ENCODE measurements at places on chromosomes 1 and 21. TPM values are rescaled to one million over a fixed set of nuclear protein-coding genes. Genes with fewer than 3 reads are reported as not detected.

KHDRBS1 gene
- 34.5 TPM for total RNA-seq

CLCA4 gene
- total RNA-seq, result not detected

SMPDL3B gene
- 0.81 TPM for total RNA-seq

C1QTNF12 gene
- 4.0 TPM for total RNA-seq

OR6K3 gene
- total RNA-seq, result not detected

HPDL gene
- not detected for total RNA-seq

CRP gene
- total RNA-seq, result 420 TPM

CELA2A gene
- total RNA-seq, result not detected

CACNA1S gene
- total RNA-seq, result 0.12 TPM

TCHHL1 gene
- total RNA-seq, result not detected

DNA sequence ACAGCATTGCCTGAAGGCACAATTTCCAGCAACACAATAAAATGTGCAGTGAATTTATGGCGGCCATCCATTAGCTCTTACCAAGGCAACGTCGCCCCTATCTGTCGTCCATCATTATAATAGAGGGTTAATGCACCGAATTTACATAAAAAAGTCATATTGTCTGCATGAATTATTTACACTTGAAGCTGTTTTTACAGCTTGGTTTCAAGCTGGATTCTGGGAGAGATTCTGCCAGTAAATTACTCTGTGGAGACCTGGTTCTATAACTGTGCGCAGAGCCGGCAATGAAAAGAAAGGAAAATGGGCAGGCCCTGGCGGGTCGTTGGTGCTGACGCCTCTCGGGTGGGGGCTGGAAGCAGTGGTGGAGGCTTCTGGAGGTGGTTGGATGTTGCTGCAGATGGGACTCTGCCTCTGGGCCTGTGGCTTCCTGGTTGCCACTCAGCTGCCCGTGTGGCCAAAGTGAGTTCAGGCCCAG, 48.9 kb upstream of the POU3F1 start:
- no peak for DNase-seq

- DNase-seq, result no peak
Measured at GRCh38 chr1:115893545-115893944, 52.6 kb upstream of the NHLH2 start.

GRCh38 chr1:12376236-12377045, 146.6 kb downstream of the VPS13D start:
- no peak for DNase-seq

DNA sequence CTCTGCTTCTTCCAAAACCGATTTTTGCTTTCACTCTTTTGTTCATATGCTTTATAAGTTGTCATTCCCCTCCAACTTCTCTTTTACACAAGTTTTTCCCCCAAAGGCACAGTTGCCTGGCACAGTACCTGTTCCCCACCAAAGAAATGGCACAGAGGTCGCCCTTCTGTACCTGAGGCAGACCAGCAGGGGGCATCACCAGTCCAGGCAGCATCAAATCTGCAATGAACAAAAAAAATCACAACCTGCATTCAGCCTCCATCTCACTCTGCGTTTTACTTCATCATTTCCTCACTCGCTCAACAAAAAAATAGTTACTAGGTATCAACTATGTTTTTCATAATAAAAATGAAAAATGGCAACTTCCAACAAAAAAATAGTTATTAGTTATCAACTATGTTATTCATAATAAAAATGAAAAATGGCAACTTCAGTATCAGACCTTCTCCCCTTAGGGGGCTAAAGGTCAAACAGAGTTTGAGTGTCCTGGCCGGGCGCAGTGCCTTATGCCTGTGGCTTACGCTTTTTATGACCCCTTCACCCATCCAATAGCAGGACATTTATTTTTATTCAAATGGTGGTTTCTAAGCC, 4.1 kb downstream of the EIF2D start:
- no peak for DNase-seq

GRCh38 chr1:193283016-193283415, 96.6 kb upstream of the B3GALT2 start:
- DNase-seq, result no peak

- DNase-seq, result no peak
Measured at GRCh38 chr1:119323216-119323982, 45.2 kb upstream of the HAO2 start.

- DNase-seq, result no peak
Measured at GRCh38 chr1:169099561-169099960, 6.9 kb upstream of the ATP1B1 start.

GRCh38 chr1:208641579-208642280, 397.5 kb upstream of the PLXNA2 start:
- DNase-seq, result no peak

- no peak for DNase-seq
Measured at GRCh38 chr1:27787895-27788294, 14.9 kb downstream of the STX12 start.

DNA sequence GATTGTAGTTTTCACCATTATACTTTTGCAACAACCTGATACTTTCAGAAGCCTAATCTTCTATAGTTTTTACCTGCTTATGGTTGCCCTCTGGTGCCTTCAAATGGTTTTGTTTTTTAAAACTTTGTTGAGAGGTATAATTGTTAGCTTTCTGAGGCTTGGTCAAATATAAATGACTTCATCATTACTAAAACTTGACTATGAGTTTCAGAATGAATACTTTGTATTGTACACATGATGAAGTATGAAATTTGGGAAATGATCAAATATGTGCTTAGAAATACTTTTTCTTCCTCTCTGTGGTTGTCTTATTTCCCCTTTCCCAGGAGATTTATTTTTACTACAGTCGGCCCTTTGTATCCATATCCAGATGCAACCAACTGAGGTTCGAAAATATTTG, 151.8 kb upstream of the B3GALT2 start:
- DNase-seq, result no peak

- no peak for DNase-seq
Measured at GRCh38 chr1:172602706-172603105, 56.2 kb upstream of the FASLG start.

DNA sequence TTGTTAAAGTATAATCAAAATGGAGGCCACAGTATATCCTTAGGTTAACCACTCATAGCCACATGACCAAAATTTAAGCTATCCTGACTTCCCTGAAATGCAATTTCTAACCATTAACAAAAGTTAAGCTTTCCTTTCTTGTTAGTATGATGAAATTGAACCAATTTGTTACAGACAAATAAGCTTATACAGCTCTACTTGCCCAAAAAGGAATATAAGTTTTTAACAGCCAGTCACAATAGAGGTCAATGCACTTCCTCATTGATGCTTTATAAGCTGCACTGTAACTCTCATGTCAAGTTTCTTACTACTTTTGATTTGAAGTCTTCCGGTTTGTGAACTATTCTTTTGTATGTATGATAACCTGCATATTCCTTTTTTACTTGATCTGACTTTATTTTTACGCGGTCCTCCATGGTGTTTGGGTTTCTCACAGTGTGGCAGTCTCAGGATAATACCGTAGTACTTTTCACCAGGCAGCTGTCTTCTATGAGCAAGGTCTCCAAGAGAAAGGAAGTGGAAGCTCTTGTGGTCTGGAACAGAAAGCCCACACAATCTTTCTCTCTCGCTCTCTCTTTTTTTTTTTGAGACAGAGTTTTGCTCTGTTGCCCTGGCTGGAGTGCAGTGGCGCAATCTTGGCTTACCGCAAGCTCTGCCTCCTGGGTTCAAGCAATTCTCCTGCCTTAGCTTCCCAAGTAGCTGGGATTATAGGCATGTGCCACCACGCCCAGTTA, 331.6 kb downstream of the SRGAP2C start:
- DNase-seq, result peak; percentile 56

DNA sequence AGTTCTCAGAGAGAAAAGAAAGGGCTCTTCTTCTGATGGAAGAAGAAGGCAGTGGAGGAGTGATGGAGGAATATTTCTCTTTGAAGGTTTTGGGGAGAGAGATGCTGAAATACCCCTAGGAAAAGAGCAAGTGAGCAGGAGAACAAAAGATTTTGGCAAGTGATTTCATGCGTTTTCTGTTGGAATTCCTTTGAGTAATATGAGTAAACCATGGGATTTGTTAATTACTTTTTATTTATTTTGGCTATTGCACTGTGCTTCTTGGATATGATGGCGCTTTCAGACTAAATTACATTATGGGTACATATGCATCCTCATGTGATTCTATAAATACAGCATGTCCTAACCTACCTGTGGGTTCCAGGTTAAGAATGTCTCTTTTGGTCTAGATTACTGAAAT, 210.1 kb upstream of the PTGFR start:
- DNase-seq, result no peak

DNA sequence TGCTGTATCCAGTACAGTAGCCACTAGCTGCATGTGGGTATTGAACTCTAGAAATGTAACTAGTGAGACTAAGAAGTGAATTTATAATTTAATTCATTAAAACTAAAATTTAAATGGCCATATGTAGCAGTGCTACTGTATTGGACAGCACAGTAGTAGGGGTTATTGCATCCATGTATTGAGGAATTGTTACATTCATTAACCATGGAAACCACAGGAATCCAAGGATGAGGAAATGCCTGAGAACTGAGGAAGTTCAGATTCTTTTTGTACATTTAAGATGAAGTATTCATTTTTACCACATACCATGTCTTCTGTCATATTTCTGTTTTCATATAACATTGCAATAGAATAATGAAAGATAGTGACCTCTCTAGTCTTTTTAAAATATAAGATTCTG, 2.6 kb downstream of the MTF2 start:
- DNase-seq, result no peak

GRCh38 chr1:232377494-232377770, 252.5 kb downstream of the SIPA1L2 start:
- DNase-seq, result no peak

- DNase-seq, result peak; percentile 60
Measured at GRCh38 chr1:62687421-62687902, 724 bp downstream of the DOCK7 start.

DNA sequence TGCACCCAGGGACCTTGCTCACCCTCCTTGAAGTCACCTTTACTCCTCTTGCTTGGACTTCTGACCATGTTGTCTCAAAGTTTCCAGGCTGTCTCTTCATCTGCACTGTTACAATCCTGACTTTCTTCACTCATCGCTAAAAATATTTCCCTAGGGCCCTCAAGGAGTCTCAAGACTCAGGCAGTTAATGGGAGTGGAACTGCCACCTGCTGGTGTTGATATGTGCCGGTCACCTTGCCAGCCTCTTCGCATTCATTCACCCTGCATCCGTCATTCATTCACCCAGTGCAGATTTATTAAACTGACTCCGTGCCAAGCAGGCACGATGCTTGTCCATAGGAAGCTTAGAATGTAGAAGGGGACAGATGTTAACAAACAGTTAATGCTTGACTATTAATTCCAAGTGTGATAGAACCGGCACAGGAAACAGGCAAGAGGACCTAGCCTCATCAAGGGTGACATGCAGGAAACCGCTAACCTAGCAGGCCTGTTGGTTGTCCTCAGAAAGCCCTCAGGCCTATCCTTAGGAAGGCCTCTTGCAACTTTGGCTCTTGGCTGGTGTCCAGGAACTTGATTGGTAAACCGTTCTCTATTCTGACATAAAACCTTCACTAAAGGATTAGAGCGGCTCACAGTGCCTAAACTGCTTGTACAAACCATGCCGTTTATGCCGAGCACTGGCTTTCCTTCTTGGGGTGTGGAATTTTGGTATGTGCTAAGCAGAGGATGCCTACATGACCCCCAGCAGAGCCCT, 342.2 kb downstream of the CAMTA1 start:
- DNase-seq, result no peak

DNA sequence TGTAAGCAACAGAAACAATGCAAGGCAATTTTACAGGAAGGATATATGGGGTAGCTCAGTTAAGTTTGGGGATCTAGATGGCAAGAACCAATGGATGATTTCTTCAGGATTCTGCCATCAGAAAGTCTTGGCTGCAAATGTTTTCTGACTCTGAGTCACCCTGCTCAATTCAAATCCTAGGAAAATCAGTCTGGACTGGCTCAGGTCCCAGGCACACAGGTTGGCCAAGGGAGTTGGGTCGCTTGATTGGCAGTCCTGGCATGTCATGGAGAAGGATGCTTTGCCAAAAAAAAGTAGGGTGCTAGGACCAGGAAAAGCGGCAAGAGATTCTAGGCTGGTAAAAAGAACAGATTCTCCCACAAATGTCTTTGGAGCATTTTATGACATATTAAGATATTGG, 28.9 kb upstream of the S1PR1 start:
- no peak for DNase-seq

GRCh38 chr1:167418391-167418790, 99.9 kb downstream of the CD247 start:
- DNase-seq, result no peak

DNA sequence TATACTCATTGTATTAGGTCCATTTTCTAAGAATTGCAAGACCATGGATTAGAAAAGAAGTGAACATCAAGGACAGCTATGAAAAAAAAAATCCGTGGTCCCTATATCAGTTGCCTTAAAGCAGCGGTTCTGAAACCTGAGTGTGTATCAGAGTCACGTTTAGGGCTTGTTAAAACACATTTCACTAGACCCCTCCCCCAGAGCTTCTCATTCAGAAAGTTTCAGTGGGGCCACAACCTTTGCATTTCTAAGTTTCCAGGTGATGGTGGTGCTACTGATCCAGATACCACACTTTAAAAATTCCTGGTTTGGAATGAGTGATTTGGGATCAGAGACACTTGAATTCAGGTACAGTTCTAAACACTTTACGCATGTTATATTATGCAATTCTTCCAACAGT, 96.1 kb upstream of the PRMT6 start:
- DNase-seq, result no peak

DNA sequence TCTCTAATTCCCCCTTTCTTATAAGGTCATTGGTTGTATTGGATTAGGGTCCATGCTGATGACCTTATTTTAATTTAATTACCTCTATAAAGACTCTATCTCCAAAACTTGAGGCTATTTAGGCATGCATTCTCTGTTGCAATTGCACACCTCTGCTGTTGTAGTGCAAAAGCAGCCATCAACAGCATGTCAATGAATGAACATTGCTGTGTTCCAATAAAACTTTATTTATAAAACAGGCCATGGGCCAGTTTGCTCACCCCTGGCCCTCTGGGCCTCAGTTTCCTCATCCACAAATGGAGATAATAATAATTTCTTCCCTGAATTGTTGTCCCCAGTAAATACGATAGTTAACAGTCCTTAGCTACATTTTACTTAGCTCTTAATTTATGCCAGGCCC, 100.4 kb upstream of the USP24 start:
- DNase-seq, result no peak

DNA sequence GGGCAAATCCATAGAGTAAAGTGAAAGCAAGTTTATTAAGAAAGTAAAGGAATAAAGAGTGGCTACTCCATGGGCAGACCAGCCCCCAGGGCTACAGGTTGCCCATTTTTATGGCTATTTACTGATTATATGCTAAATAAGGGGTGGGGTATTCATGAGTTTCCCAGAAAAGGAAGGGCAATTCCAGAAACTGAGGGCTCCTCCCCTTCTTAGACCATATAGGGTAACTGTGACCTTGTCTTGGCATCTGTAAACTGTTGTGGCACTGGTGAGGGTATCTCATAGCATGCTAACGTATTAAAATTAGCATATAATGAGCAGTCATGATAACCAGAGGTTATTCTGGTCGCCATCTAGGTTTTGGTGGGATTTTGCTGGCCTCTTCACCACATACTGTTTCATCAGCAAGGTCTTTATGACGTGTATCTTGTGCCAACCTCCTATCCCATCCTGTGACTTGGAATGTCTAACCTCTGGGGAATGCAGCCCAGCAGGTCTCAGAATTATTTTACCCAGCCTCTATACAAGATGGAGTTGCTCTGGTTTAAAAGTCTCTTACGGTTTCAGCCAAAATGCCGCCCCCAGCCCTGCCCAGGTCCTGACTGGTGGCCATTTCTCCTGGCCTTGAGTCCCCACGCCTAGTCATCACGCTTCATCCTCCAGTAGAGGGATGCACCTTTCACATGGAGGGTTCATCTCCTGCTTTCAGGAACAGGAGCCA, 982 bp upstream of the TRIM17 start:
- DNase-seq, result no peak
